ENCODE measurements at places on chromosomes 6 and 20.

DNA sequence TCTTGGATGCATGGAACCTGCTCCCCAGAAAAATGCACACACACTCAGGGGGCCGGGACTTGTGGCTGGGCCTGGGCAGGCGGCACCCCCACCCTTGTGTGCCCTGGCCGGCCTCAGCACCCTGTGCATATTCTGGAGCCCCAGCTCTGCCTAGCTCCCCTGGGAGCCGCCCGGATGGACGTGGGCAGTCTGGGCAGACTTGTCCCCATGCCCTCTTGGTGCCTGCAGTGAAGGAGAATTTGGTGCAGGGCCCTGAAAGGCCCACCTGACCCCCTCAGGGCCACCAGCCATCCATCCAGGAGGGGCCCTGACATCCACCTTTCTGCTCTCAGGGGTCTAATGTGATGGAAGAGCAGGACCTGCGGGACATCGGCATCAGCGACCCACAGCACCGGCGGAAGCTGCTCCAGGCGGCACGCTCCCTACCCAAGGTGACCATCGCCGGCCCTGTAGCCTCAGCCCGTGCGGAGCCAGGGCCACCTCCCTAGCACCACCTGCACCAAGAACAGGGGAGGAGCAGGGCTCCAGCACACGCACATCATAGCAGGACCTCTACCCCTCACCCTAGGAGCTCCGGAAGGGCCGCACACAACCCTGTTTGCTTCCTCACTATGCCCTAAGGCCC, 62.8 kb downstream of the TCP11 start:
- DNase-seq, result no peak

- DNase-seq, result no peak
These were observed 13.4 kb upstream of the HIVEP2 start for GRCh38 chr6:142958343-142958742.

DNA sequence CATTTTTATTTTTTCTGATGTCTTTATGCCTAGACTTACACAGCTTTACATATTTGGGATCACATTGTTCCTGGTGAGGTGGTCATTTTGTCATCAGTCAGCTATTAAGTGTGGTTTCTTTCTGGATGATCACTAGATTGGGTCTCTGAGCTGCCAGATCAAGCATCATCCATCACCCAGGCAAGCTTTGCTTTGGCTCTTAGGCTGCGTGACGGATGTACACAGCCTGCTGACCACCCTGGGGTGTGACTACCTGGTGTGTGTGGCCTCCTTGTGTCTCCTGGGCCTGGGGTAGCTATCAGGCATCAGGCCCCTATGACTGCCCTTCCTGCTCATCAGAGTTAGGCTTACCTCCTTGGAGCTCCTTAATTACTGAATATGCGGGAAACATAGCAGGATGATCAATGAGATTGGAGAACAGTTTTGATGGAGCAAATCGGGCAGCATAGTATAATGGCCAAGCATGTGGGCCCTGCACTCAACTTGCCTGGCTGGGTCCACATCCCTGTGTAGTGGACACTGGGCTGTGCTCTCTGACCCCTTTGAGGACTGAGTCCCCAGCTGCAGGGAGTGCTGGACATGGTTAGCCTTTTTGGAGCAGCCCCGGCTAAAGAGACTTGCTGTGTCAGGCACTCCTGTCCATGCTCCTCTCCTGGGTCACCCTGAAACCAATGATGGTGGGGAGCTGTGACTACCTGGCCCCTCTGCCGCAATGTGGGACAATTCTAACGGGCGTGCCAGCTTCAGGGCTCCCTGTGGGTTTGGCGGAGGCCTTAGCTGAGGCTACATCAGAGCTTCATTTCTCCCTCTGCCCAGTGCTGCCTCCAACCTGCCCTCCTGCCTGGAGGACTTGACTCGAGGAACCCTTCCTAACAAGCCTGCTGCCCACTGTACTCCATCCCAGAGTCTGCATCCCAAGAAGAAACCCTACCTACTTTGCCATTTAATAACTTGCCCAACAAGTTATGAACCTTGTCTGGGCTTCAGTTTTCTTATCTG, 8.2 kb downstream of the DAAM2 start:
- DNase-seq, result no peak

DNA sequence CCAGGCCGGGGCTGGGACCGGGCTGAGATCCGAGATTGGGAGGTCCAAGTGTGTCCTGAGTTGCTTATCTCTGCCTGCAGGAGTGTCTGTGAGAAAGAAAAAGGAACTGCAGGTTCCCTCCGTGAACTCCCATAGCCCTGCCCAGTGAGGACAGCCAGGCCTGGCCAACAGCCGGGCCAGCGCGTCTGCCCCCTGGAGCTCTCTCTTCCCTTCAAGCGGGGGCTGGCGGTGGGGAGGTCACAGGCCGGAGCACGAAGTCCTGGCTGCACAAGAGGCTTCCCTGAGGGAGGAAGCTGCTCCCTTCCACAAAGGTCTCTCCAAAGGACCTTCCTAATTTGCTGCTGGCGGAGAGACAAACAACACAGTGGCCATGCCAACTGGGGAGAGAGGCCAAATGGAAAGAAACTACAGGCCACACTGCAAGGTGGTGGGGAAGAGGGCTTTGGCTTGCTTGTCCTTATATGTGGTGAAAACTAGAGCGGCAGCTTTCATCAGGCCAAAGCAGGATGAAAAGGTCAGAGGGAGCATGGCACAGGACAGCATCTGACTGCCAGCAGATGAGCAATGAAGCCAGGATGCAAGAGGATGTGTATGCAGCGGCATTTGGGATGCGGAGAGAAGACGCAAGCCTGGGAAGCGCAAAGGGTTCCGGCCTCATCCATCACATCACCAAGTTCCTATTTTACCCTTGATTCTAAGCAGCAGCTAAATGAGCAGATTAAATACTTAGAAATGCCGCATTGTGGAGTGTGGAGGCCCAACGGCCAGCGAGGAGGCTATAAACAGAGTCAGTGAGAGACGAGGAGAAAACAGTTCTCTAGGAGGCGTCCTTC, 260.0 kb downstream of the ERMARD start:
- DNase-seq, result peak; percentile 8

DNA sequence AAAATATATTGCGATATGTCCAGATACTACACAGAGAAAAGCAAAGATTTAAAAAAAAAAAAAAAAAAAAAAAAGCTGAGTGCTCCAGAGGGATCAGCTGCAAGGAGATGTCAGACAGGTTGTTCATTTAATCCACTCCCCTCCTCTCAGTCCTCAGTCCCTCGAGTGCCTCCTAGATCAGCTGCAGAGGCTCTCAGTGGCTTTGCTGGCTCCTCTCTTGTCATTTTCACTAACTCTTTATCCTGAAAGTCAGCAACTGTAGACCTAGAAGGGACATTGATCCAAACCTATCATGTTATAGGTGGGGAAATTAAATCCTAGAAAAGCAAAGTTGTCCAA, 61.6 kb downstream of the KIAA0319 start:
- DNase-seq, result no peak

DNA sequence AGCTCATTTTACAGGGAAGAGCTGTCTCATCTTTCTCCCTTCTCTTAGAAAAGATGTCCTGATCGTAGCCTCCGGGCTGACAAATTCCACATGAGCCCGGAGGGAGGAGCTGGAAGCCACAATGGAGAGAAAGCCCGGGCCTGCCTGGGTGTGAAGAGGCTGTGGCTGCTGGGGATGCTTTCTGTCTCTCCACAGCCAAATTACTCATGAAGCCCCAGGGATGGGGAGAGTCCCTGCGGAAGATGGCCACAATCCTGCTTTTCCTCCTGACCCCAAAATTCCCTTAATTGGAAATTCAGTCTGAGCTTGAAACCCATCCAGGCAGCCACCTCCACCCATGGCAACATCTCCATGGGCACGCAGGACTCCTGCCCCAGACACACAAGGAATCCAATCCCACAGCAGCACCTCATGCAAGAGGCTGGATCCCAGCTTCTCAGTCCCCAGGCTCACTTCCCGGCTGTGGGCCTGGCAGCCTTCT, 32.4 kb downstream of the JPH2 start:
- DNase-seq, result no peak

GRCh38 chr6:170405311-170405975, 98.9 kb downstream of the FAM120B start:
- no peak for DNase-seq

DNA sequence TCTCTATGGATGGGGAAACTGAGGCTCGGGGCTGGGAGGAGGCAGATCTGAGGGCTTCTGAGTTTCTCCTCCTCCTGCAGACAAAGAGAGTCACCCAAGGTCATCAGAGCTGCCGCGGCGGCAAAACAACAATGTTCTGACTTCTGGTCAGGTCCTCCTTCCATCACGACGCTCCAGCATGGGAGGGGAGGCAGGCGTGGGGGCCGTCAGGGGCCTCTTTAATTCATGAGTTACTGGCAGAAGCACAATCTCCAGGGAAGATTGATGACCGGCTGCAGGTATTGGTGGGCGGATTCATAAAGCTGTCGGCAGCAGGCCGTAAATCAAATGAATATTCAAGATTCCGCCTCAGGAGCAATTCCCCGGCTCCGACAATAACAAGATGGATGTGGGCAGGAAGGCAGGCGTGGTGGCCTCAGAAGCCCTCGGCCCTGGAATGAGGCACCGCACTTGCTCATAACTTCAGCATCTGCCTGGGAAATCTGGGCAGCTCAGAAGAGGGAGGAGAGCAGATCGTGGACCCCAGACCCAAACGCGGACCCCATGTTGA, 19.1 kb downstream of the PCK1 start:
- no peak for DNase-seq

GRCh38 chr20:42134265-42135098, 516.3 kb upstream of the CHD6 start:
- no peak for DNase-seq

DNA sequence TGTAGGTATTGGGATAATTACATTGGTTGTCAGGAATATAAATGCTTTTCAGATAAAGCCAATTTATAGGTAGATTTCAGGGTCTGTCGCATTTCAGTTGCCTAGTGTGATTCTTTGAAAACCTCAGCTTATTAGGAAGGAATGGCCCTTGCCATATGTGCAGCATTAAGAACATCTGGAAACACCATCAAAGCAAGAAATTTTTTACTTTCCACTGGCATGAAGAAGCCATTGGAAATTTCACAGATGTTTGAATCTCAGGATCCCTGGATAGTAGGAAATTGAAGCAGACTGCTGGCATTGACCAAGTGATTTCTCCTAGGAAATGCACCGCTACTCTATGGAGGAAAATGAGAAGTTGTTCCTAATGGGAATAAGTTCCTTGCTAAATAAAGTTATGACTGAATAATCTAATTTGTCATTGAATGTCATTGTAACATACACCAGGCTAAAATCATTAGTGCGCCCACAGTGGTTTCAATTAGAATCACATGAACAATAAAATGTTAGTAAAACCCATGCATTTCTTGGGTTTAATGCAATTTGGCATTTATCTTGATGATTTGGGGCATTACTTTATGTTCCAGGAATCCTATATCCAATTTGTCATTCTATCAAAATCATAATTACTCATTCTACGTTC, 950.1 kb downstream of the EPHA7 start:
- DNase-seq, result no peak

- no peak for DNase-seq
These were observed 137.5 kb downstream of the ATXN1 start for GRCh38 chr6:16623731-16624130.

GRCh38 chr6:88380083-88380482, 213.9 kb upstream of the CNR1 start:
- DNase-seq, result no peak

GRCh38 chr6:123105561-123105960, 109.5 kb downstream of the CLVS2 start:
- no peak for DNase-seq

DNA sequence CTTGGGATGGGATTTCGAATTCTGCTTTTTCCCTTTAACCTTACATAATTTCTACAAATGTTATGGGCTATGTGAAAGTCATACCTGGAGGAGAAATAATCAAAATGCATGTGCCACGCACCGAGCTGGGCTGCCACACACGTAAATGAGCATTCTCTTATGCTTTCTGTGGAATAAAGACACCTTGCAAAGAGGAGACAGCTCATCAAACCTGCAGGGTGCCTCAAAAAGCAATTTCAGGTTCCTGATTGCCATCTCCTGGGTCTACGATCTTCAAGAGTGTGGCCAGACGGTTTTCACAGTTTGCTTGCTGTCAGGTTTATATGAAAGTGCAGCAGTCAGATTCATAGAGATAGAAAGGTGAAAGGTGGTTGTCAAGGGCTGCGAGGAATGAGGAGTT, 36.6 kb downstream of the DUSP22 start:
- DNase-seq, result no peak

GRCh38 chr20:13295637-13296036, 74.6 kb downstream of the ISM1 start:
- DNase-seq, result no peak

DNA sequence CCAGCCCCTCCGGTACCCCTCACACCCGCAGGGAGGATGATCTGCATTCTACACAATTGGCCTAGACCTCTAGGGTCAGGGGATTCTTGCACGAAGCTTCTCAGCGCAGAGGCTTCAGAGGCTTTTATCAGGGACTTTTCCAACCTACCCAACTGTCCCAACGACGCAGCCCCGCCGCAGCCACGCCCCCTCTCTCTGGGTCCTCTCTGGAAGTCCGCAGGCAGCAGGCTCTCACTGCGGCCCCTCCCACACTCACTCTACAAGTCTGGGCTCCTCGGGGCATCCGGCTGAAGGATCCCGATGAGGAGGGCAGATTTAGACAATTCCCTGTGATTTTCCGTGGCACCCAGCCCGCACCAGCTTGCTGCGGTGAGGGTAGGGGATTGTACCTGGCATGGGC, 227.7 kb upstream of the RNF24 start:
- peak; percentile 38 for DNase-seq

DNA sequence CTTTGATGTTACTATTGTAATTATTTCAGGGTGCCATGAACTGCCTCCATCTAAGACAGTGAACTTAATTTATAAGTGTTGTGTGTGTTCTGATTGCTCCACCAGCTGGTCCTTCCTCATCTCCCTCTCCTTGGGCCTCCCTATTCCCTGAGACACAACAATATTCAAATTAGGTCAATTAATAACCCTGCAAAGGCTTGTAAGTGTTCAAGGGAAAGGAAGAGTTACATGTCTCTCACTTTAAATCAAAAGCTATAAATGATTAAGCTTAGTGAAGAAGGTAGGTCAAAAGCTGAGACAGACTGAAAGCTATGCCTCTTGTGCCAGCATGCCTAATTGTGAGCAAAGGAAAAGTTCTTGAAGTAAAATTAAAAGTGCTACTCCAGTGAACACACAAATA, 35.5 kb upstream of the TMEM217 start:
- no peak for DNase-seq

GRCh38 chr6:130980310-130981032, 82.6 kb downstream of the EPB41L2 start:
- DNase-seq, result no peak

DNA sequence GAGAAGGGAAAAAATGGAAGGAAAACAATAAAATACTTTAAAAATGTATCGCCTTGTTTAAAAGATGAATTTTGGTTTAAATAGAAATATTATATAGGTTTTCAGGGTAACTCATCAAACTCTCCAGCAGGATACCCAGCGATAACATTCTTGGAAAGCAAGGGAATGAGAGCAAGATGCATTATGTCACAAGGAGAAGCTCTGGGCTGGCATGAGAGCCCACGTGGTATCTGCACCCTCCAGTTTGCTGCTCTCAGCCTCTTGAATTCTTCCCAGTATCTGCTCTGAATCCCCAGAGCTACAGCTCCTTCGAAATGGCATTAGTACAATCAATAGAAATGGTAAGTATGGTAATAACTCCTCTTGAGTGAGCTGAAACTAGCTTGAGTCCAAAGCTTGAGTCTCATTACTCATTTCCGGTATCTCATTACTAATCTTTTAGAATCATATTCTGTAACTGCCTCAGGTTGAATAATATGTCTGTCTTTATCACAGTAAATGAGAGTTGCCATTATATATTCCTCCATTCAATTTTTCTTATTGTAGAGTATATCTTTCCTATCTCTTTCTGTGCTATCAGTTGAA, 4.9 kb upstream of the TMEM242 start:
- no peak for DNase-seq
